ENCODE measurements at places on chromosomes 2 and 18.

- DNase-seq = no peak
Measured at GRCh38 chr18:62827397-62827796, 112.1 kb downstream of the PHLPP1 start.

DNA sequence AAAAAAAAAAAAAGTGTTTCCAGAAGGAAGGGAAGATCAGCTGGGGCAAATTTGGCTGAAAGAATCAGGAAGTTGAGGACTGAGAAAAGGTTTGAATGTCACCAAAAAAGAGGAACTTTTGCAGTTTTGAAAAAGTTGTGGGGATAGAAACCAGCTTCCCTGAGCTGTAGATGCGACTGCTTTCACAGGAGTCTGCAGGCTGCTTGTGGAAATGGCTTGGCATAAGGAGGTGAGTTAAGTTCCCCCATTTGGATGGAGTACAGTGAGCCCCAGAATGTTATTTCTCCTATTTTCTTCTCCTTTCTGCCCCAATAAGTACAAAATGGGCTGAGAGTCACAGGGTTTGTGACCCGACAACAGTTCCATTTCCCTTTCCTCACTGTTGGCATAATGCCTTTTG is 16.5 kb upstream of the ME2 start:
- DNase-seq = no peak

GRCh38 chr18:58303363-58303762 is 259.3 kb downstream of the NEDD4L start:
- no peak for DNase-seq

DNA sequence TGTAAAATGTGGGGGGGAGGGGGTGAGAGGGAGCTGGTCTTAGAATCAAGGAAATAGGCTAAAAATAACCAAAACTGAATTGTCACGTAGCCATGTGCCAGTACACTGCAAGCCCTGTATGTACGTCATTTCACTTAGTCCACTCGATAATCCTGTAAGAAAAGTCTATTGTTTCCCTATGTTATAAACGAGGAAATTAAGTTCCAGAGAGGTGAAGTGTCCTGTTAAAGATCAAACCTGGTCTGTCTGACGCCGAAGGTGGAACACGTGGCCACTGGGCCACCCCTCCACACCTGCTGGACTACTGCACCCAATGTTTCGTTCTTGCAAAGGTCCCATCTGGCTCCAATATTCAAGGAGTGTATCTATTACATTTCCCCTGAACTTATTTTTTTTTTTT is 29.6 kb downstream of the TFCP2L1 start:
- no peak for DNase-seq

DNA sequence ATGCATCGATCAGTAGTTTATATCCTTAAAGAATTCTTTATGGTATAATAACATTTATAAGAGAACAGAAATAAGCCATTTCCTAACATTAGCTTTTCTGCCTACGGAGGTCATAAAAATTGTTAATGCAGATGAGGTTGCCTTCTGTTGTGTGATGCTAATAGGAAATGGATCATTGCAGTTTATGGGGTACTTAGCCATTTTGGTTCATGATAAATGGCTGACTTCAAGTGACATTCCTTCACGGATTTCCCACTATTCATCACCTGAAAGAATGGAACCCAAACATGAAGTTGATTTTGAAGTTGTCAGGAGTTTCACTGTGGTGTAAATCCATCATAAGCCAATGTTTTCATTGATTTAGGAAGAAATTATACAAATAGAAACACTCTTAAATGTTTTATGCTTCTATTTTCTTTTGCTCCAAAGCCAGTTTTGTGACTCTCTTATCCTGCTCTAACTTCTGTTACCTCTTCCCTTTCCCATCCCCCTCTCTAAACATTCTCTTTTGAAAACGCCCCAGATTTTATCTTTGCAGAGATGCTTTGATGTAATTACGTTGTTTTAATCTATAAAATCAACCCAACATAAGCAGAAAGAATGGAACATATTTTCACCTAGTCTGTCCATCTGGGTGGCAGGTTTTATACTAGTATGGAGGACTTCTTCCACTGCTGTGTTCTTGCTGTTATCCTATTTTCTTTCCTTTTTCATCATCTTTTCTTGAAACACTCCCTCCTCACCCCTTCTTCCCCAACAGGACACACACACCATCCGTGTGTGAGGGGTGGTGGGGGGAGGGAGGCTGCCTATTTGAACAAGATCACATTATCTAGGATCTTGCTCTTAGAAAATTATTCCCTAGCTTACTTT is 58.2 kb downstream of the GREB1L start:
- DNase-seq = no peak

GRCh38 chr2:1800716-1801388 is 56.5 kb upstream of the PXDN start:
- no peak for DNase-seq

DNA sequence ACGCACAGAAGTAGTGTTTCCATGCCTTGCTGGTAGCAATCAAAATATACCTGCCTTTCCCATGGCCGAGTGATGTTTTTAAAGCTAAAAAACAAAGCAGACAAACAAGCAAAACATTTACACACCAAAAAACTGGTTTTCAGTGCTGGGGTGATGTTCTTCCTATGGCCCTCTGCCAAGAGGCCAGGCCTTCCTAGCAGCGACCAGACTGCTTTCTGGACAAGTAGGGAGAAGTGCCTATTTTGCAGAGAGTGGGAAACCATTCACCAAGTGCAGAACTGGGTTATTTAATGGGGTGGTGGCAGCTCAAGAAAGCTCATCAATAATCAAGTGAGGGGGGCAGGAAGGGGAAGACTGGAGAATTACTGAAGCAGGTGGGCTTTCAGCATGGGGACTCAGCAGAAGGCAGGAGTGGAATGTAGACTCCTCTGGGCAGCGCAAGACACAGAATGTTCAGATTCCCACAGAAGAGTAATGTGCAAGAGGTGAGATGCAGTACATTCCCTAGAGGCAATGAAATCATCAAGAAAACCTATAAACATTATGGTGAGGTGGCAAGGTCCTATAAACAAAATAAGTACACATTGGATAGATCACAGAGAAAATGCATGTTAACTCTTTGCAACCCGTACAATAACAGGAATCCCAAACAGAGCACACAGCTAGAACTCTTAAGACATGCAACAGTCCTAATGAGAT is 44.0 kb downstream of the CPO start:
- DNase-seq = no peak

DNA sequence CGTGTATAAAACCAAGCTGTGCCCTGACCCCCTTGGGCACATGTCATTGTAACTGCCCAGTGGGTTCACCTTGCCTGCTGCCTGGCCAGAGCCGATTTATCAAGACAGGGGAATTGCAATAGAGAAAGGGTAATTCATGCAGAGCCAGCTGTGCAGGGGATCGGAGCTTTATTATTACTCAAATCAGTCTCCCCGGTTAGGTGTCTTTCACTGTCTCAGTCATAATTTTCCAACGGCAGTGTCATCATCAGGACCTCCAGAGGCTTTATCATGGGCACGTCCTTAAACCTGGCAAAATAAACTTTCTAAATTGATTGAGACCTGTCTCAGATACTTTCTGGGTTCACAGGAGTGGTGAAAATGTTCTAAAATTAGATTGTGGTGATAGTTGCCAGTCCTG is 29.6 kb upstream of the PGAP1 start:
- no peak for DNase-seq

GRCh38 chr2:21774691-21775368 is 651.1 kb downstream of the TDRD15 start:
- no peak for DNase-seq

- no peak for DNase-seq
Measured at GRCh38 chr2:101574622-101575021, 99.7 kb upstream of the RFX8 start.

DNA sequence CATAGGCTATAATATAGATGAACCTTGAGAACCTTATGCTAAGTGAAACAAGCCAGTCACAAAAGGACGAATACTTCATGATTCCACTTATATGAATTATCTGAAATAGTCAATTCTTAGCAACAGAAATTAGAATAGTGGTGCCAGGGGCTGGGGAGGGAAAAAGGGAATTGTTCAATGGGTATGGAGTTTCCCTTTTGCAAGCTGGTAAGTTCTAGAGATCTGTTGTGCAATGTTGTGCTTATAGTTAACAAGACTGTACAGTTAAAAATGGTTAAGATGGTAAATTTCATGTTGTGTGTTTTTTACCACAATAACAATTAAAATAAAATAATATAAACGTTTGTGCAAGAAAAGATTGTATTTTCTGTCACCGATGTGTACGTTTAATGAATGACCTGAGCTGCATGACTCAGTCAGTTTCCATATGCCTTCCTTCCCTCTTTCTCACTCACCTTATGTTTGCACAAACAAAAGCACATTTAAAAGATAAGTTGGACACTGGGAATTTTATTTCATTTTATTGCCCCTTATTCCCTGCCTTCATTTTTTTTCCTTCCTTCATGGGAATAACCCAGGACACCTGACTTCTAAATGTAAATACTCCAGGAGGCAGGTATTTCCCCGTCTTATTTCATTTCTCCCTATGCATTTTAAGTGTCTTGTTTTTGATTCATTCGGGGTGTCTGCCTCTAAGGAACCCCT is 143.7 kb upstream of the TTC39C start:
- DNase-seq = no peak

GRCh38 chr2:67839242-67839641 is 223.6 kb downstream of the C1D start:
- DNase-seq = no peak

DNA sequence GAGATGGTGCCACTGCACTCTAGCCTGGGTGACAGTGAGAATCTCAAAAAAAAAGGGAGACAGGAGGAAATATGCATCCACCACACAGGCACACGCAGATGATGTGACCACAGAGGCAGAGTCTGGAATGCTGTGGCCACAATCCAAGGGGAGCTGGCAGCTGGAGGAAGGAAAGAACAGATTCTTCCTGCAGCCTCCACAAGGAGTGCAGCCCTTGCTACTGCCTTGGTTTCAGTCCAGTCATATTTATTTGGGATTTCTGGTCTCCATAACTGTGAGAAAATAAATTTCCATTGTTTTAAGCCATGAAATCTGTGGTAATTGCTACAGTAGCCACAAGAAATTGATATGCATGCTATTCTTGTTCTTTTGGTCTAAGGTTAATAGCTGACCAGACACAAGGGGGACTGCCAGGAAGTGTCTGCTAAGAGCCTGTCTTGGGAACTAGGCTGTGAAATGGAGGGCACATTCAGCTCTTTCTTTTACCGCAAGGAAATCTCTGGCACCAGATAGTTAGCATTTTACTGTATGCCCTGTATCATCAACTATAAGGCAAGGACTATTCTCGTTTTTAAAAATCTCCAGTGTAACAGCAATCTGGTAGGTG is 133.1 kb upstream of the SEC11C start:
- DNase-seq = no peak

DNA sequence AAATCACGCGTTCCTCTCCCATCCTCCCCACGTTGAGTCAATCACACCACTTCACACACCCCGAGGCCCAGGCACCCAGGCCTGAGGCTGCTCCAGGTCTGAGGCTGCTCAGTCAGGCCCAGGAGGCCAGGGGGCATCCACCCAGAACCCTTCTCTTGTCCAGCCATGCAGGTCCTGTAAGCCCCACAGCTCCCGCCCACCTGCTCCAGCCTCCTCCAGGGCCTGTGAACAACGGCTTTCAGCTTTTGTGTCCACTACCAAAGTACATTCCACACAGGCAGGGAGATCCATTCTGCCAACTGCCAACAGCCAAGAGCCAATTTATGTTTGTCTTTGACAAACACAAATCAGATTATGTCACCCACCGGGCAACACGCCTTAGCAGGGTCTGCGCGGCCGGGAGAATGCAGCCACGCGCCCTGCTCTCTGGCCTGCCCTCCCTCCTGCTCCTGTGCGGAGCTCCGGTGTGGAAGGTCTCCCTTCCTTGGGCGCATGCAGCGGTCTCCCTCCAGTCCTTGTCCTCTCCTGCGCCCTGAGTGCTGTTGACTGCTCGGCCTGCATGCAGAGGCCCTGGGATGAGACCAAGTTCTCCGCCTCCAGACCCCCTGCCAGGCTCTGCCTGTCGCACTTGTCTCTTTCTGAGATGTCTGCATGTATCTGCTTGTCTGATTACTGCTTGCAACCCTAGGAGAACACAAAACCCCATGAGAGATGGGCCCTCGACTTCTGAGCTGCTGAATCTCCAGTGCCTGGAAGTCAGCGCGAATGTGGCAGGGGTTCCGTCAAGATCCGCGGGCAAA is 146.6 kb downstream of the ZNF516 start:
- DNase-seq = no peak

GRCh38 chr2:112645310-112646101 is at the start of gene SLC20A1:
Gene SLC20A1 (plus strand): TSS chr2:112645939. CDS start chr2:112646829, 890 bp downstream.
- peak; percentile 47 for DNase-seq

GRCh38 chr2:57728691-57729090 is 317.9 kb upstream of the VRK2 start:
- DNase-seq = no peak

DNA sequence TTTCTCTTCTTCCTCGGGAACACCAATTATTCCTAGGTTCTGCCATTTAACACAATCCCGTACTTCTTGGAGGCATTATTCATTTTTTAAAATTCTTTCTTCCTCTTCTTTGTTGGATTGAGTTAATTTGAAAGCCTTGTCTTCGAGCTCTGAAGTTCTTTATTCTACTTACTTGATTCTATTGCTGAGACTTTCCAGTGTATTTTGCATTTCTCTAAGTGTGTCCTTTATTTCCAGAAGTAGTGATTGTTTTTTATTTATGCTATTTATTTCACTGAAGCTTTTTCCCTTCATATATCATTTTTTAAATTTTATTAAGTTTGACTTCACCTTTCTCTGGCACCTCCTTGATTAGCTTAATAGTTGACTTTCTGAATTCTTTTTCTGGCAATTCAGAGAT is 13.6 kb upstream of the UPP2 start:
- no peak for DNase-seq

- DNase-seq = no peak
Measured at GRCh38 chr2:23449831-23450331, 64.9 kb downstream of the KLHL29 start.

DNA sequence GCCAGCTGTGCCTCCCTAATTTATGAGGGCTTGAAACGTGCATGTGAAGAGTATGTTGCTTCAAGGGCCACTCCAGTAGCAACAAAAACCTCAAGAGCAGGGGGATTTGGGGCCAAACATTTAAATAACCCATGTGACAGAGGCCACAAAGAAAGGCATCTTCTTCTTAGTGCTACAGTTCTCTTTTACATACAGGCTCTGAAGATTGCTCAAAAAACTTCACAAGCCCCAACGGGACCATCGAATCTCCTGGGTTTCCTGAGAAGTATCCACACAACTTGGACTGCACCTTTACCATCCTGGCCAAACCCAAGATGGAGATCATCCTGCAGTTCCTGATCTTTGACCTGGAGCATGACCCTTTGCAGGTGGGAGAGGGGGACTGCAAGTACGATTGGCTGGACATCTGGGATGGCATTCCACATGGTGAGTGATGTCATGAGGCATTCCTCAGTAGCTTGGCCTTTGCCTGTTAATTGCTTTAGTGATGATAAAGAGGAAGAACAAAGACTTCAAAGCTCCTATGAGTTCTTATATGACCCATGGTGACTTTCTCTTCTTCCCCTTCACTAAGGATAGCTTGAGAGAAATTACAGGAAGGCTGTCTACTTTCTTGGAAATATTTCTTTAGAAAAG is 40.1 kb downstream of the NRP2 start:
- DNase-seq = no peak

GRCh38 chr2:142682528-142682927 is 194.9 kb upstream of the KYNU start:
- DNase-seq = no peak
